ENCODE measurements at places on chromosomes 2 and 18.

- DNase-seq: no peak
These were observed 87.3 kb downstream of the RTN4 start for GRCh38 chr2:54962935-54963440.

DNA sequence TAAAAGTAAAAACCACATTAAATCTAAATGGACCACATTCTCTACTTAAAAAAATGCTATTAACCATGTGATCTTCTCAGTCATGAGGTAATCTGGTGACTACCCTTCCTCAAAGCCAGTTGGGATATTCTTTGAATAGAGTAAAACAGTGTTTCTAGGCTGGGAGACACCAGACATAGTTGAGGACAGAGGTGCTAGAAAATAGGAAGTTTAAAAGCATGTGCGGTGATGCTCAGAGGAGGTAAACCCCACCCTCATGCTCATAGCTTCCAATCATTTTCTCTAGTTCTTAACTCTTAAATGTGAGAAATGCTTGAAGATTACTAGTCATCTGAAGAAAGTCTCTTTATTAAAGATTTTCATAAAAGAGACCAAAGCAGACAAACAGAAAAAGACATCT is 30.7 kb upstream of the ELAC1 start:
- DNase-seq: no peak

- DNase-seq: no peak
These were observed 1.1 kb upstream of the TTC27 start for GRCh38 chr2:32626639-32627221.

DNA sequence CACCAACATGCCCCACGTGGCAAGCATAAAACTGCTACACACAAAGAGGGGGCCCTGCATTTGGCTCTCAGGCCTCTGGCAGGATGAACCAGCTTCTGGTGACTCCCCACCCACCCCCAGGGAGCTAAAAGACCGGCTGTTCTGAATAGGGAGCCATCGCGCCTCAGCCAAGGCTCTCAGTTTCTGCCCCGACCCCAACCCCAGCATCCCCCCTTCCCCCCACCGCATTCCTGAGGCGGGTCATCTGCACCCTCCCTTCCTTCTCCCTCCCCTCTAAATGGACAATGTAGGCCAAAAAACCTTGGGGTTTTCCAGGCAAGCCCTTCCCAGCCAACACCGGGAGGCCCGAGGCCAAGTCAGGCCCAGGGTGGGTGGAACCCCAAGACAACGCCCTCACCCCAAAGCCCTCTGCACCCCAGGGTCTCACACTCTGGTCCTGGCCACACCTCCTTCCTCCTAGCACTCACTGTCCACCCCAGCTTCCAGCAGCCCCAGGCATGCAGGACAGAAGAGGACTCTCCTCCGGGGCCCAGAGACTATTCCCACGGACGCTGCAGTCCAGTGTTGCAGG is 5.7 kb downstream of the CYP26B1 start:
- no peak for DNase-seq

DNA sequence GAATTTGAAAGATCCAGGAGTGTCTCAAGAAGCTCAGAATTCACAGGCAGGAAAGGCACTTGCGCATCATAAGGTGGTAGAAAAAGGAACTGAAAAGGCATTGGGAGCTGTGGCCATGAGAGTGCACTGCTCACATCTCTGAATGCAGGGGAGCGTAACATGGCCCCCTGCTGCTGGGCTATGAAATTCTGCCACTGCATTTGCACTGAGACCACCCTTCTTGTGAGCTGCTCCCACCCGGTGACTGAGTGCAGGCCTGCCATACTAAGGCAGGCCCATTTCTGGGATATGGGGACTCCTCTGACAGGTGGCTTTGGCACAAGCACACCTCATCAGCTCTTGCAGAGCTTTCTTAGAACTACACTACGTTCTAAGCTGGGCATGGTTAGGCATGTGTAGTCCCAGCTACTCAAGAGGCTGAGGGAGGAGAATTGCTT is 25.3 kb upstream of the STARD7 start:
- DNase-seq: no peak

DNA sequence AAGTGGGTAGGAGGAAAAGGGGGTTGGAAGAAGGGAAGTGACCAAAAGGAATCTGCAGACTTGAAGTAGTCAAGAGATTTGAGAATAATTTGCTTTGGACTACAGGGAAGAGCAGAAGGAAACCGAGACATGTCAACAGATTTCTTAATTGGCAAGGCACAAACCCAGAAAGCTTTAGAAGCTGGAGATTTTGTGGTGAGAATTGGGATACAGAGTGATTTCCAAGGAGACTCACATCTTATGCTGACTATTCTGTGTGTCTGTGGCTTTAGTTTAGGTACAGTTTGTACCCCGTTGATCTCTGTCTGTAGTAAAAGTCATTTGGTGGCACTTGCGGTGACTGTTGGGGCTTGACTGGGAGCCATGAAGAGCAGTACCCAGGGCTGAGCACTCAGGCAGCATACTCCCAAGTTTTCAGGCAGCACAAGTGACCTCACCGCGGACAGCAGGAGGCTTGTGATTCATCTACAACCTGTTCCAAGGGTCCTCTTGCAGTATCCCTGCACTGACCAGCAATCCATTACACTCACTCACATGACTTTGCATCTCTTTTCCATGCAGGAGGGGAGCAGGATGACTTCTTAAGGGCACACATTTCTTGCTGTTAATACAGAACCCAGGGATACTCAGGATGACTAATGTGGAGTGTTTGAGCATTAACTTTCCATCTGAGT is 97.1 kb upstream of the TNP1 start:
- no peak for DNase-seq

DNA sequence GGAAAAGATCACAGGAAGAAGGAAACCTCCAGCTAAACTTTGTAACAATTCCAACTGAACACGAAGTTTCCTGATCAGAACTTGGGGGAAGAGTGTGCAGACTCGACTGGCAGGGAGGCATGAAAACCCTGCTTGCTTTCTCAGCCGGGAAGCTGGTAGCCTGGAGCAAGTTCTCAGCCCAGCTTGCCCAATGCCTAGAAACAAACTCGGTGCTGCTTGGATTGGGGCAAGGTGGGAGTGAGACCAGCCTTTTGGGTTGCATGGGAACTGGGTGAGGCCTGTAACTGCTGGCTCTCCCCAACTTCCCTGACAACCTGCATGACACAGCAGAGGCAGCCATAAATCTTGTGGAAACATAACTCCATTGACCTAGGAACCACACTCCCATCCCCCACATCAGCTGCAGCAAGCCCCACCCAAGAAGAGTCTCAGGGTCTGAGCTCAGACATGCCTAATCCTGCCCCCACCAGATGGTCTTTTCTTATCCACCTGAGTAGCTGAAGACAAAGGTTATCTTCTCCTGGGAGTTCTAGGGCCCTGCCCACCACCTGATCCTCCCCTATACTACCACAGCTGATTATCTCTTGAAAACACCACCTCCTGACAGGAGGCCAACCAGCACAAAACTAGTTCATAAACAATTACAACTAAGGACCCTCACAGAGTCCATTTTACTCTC is 1859.7 kb upstream of the CELF4 start:
- no peak for DNase-seq

DNA sequence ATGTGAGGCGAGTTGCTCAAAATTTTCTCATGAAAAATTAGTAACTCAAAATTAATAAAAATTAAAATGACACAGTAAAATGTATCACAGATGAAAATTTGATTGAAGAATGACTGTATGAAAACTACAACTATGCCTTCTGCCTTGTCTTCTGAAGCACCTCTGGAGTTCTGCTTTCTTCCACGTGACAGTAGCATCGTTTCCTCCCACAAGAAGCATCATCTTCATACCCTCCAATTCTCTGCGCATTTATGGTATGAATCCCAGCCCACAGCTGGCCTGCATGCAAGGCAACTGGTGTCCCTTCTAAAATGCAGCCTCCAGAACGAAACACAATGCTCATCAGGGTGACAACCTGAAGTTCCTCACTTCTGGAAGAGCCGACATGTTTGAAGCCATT is 189.9 kb downstream of the MYO1B start:
- DNase-seq: no peak

DNA sequence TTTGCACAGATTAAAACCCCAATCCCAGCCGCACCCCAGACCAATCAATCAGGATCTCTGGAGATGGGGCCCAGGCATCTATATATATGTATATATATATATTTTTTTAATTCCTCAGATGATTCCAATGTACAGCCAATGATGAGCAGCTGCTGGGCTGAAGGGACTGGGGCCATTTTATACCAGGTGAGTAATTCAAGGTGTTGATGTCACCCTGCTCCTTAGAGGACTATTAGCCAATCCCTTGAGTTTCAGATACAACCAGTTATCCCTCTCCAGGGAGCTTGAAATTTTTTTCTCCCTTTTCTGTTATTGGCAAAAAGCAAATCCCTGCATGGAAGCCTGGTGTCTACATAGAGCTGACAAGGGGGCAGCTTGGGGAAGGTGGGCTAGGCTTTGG is 59.8 kb downstream of the MCFD2 start:
- no peak for DNase-seq

DNA sequence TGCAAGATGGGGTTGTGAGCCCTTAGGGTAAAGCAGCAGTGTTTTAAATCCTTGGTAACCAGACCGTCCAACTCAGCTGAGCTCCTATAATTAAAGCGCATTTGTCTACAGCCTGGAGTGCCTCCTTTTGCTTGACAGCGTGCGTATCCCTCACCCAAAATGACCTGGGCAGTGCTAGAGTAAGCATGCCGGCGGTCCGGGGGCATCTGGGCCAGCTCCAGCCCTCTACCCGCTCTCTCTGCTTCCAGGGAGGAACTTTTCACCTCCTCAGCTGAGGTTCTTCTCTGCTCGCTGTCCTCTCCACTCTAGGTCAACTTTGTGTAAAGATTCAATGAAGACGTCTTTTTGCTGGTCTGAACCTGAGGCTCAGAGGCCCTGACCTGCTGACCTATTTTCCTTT is 102.4 kb upstream of the TPO start:
- no peak for DNase-seq

- no peak for DNase-seq
These were observed 151.0 kb downstream of the TRIB2 start for GRCh38 chr2:12867631-12868287.

DNA sequence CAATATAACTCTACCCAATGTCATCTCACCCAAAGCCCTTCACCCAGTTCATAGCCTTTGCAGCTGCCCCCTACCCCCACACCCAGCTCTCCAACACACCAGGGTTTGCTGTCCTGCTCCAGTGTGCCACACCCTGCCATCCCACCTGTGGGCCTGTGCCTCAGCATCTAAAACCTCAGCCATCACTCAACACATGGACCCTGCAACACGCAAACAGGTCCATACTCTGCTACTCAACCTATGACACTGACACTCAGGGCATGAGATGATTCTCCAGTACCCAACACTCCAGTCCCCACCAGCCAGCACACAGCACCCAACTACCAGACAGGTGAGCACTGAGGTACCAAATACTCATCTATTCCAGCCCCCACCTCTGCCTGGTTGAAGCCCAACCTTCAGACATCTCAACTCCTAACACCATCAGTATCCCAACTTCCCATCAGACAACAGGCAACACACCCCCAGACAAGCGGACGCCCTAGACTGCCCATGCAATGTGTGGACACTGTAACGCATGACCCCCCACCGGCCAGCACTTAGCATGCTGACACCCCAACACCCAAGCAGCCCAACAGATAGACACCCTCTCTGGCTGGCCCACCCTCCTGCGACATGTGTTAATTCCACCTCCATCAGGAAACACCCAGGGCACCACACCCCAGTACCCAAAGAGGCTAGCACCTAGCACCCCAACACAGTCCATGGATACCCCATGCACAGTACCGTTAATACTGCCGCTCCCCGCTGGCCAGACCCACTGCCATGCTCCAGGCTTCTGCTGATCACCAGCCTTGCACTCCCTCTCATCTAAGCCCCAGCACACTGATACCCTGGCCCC is 25.0 kb downstream of the ZAP70 start:
- no peak for DNase-seq

GRCh38 chr2:181954538-181954883 is 31.1 kb upstream of the PPP1R1C start:
- no peak for DNase-seq

DNA sequence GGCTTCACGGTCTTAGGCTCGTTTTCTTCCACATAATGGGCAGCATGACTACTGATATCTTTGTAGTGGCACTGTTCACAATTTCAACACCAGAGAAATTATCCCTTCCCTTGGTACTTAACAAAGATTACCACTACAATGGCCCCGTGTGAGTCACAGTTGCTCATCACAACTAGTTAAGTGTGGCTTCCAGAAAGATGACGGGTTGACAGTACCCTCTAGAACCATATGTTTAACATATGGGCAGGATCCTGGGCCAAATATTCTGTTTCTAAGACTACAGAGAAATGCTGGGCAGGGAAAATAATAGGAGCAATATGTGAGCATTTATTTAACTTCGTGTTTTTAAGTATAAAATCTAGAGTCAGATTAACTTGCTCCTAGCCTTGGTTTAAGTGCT is 780.1 kb upstream of the LINC00305 start:
- DNase-seq: no peak

GRCh38 chr2:99256677-99257076 is 1.2 kb upstream of the LYG2 start:
- DNase-seq: no peak

DNA sequence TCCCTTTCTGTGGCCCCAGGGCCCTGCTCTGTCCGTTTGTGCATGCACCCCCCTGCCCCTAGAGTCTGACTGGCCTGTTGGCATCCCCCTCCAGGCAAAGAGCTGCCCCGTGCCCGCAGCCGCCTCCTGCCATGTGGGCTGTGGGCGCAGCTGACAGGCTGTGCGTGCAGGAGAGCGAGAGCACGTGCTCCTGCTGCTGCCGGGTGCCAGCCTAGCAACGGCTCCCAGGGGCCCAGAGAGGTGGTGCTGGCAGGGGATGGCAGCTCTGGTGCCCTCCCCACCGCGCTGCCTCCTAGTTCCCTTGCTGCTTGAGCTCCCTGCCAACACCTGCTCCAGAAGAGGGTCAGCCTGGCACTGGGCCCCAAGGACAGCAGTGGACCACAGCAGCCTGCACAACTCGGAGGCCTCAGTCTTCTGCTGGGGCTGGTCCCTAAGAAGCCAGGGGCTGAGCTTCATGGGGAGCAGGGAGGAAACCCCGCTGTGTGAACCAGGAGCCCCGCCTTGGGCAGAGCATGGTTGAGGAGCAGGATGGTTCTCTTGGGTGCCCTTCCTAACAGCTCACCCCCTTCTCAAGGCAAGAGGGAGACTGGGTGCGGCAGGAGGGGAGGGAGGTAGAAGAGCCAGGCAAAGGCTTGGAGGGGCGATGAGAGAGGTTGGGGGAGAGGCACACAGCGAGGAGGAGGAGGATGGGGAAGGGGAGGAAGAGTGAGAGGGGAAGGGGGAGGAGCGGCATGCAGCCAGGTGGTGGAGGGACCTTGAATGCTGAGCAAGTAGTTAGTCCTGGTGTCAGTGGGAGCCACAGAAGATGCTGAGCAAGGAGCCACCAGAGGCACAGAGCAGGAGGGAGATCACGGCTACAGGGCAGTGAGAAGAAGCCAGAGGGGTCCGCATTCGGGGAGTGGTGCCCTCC is 23.8 kb upstream of the PTMA start:
- DNase-seq: peak; percentile 76

DNA sequence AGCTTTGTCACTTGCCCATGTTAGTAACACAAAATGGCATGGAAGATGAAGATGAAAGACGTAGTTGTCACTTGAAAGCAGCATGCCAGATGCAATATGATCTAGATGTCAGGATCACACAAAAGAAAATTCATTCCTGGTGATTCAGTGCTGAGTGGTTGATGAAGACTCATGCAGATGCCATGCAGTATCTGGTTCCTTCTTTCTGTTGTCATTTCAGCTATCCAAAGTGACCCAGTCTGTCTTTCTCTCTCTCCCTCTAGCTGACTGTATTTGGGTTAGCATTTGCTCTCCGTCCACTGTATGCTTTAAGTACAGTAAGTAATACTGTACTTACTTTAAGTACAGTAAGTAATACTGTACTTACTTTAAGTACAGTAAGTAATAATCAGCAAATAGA is 50.4 kb downstream of the TTN start:
- no peak for DNase-seq
